ENCODE measurements at places on chromosomes 13 and 19. TPM values are rescaled to one million over a fixed set of nuclear protein-coding genes. Genes with fewer than 3 reads are reported as not detected.

GRCh38 chr13:27975564-27976361 lies 6.6 kb upstream of the CDX2 start:
- peak; percentile 14 for DNase-seq

- peak; percentile 77 for DNase-seq
Observed at GRCh38 chr19:49097453-49098288, 12.4 kb downstream of the SNRNP70 start.

GRCh38 chr13:20035130-20035529 lies 76.6 kb downstream of the ZMYM2 start:
- no peak for DNase-seq

MBD3L3 gene
- not detected for total RNA-seq

ZNF793 gene
- total RNA-seq = 0.33 TPM

DNA sequence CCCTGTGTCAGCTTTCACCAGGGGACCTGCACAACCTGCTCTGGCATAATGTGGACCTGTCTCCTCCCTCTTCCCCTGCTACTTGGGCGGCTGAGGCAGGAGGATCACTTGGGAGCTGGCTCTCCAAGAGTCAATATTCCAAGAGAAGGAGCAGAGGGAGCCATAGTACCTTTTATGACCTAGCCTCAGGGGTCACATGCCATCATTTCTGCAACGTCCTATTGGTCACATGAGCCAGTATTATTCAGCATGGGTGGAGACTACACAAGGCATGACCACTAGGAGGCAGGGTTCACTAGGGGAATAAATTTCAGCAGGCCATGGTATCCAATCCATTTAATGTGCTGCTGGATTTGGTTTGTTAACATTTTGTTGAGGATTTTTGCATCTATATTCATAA lies 12.0 kb upstream of the SHFL start:
- DNase-seq = no peak

GRCh38 chr13:37657956-37658355 lies 59.4 kb upstream of the POSTN start:
- DNase-seq = no peak

DNA sequence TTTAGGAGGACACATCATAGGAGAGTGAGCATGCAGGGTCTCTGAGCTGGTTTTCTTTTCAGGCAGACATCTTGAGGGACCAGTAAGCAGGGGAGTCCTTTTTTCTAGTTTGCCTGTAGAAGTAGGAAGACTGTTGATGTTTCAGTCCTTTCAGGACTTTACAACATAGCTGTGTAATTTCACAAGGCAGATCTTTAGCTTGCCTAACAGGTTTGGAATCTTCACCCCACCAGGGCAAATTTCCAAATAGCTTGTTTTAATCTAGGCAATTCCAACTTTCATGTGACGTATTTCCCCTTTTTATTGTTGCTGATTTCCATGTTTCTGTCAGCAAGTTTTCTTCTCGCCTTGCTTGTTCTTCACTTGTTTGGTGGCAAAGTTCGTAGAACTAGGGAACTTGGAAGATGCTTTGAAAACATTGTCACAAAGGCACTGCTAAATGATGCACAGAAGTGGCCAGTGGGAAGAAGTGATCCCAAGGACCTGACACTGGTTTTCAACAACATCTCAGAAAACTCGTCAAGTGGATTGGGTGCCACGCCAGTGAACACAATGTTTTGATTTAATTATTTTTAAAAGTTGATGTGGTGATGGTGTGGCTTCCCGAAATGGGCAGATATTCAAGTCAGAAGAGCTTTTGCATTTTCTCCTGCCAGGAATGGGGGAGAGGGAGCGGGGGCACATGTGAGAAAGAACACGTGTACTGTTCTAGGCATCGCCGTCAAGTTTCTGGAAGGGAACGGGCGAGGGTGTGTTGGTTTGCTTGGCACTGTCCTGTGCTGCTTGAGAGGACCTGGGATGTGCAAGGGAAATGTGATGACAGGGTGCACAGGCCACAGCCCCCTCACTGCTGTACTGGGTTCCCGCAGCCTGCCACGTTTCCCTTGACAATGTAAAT lies 418.6 kb downstream of the OXGR1 start:
- no peak for DNase-seq

- DNase-seq = no peak
Observed at GRCh38 chr19:50428772-50429463, 3.8 kb upstream of the MYBPC2 start.

SHISA7 gene
- total RNA-seq = not detected

GRCh38 chr13:102212729-102213128 lies 189.1 kb downstream of the FGF14 start:
- no peak for DNase-seq

GRCh38 chr19:54451997-54452396 lies 3.0 kb downstream of the LENG8 start:
- no peak for DNase-seq

PSG2 gene
- total RNA-seq = not detected

PABPC3 gene
- total RNA-seq = 0.10 TPM

TYROBP gene
- total RNA-seq = 20.2 TPM

- no peak for DNase-seq
Observed at GRCh38 chr13:26785838-26786630, 25.4 kb upstream of the GPR12 start.

- no peak for DNase-seq
Observed at GRCh38 chr13:43537124-43537523, 249.6 kb downstream of the ENOX1 start.

GFY gene
- total RNA-seq = not detected

DNA sequence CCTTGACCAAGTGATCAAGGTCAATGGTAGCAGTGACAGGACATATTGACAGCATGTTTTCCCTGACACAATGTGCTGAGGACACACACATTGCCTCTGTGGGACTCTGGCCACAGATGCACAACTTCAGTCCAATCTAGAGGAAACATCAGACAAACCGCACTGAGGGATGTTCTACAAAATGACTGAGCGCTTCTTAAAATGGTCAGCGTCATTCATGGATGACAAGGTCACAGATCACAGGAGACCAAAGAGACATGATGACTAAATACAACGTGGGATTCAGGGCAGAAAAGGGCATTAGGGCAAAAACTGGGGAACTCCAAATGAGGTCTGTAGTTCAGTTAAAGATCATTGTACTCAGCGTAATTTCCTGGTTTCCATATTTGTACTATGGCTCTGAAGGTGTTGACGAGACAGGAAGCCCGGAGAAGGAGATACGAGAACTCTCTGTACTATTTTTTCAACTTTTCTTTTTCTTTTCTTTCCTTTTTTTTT lies 20.6 kb downstream of the PBX4 start:
- DNase-seq = no peak

GRCh38 chr19:13428352-13428751 lies 77.9 kb downstream of the CACNA1A start:
- no peak for DNase-seq

DNA sequence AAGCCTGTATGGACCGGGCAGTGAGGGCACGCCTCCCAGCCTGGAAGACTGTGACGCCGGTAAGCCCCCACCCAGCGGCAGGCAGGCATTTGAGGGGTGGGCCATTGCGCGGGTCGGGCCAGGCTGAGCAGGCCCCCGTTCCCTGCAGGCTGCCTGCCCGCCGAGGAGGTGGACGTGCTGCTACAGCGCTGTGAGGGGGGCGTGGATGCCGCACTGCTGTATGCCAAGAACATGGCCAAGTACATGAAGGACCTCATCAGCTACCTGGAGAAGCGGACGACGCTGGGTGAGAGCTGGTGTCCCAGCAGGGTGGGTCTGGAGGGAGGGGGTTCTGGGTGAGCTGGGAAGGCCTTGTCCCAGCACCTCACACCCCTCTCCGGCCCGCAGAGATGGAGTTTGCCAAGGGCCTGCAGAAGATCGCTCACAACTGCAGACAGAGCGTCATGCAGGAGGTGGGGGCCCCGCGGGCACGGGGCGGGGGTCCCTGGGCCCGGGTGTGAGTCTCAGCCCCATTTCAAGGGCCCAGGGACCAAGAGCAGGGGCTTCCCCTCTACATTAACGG lies 7.1 kb downstream of the ARHGAP45 start:
- no peak for DNase-seq

NCAN gene
- total RNA-seq = 0.20 TPM

DNA sequence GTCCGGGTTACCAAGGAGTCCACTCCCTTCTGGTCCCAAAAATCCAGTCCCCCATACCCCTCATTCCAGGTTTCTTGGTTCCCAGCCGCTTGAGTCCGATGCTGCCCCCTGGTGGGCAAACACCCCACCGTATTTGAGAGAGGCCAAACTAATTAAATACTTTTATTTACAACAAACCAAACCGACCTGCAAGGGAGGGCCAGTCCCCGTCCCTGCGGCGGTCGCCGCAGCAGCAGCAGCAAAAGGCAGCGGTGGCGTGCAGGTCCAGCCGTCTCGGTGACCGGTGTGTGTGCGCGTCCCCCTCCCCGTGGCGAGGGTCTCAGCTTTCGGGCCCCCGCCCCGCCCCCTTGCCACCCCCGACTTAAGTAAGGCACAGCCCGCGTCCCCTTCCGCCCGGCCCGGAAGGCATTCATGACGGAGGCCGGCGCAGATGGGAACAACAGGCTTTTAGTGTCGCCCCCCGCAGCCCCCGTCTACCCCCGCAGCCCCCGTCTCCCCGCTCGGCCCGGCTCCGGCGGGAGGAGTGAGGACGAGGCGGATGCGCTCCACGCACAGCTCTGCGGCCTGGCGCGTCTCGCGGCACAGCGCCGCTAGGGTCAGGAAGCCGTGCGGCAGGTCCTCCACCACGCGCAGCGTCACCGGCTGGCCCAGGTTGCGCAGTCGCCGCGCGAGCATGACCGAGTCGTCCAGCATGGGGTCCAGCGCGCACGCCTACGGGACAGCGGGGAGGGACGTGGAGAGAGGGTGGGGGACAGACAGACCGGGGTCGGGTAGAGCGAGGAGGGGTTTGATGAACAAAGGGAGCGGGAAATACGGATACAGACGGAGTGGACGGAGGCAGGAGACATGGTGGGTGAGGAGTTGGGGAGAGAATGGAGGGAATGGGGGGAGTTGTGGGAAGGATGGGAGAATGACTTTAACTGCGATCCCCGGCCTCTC lies 11.5 kb upstream of the CNFN start:
- DNase-seq = peak; percentile 66

GRCh38 chr13:20823071-20823470 lies 49.3 kb upstream of the EEF1AKMT1 start:
- DNase-seq = no peak

DNA sequence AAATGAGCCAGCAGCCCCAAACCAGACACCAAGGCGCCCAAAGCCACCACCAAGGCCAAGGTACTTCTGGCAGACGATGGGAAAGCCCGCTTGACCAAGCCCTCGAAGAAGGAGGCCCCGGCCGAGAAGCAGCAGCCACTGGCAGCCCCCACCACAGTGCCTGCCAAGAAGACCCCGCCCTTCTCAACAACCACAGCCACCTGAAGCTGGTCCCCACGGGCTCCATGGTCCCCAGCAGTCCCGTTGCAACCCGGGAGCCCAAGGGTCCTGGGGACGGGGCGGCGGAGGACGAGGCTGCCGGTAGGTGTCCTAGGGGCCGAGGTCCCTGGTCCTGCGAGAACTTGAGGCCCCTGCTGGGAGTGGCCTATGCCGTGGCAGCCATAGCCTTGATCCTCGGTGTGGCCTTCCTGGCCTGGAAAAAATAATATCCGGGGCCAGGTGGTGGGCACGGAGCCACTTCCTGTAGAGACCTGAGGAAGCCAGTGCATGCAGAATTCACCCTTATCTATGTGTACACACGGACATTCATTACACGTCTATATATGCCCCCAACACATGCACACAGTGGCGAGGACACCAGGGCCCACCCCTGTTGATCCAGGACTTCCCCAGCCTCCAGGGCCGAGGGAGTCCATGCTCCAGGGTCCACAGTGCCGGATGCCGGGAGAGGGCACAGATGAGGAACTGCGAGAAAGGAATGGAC lies 13.8 kb downstream of the C1QTNF9 start:
- DNase-seq = no peak

DNA sequence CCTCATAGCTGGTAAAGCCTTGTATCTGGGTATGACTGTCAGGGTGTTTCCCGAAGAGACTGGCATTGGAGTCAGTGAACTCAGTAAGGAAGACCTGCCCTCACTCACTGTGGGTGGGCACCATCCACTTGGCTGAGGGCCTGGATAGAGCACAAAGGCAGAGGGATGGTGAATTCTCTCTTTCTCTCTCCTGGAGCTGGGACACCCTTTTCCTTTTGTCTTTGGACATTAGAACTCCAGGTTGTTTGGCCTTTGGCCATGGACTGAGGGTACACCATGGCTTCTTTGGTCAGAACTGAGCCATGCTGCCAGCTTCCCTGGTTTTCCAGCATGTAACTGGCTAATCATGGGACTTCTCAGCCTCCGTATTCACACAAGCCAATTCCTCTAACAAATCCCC lies 4.6 kb upstream of the CEACAM1 start:
- peak; percentile 33 for DNase-seq

DNA sequence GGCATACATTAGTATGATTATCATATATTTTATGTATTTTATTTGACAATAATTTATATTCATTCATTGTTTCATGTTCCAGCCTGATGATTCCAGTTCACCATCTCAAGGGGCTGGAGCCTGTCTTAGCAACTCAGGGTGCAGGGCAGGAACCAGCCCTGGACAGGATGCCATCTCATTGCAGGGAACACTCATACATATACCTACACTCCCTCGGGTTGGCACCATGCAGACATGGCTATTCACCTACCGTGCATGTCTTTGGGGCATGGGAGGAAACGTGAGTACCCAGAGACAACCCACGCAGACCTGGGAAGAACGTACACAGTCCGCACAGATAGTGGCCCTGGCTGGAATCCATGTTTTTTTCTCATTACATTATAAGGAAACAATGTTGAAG lies 151.0 kb upstream of the ZNF536 start:
- no peak for DNase-seq

OLFM2 gene
- 29.0 TPM for total RNA-seq

GRCh38 chr19:14580623-14581237 lies 2.2 kb upstream of the CLEC17A start:
- no peak for DNase-seq

DNA sequence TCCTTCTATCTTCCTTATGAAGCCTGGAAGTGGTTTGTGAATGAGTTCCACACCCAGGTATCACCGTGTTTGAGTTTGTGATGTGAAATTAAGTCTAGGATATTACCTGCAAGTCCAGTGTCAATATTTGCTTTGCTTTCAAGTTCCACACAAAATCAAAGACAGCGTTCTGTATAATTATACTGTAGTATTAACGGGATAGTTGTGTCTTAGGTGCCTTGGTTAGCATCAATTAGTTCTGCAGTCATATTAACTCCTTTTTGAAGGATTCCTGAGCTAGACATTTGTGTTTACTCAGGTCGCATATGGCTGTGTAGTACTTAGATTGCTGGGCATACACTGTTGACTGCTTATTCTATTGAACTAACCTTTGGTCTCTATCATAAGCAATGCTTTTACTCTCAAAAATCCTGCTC lies 54.4 kb downstream of the ERCC5 start:
- no peak for DNase-seq

ICAM4 gene
- 0.15 TPM for total RNA-seq

FRY gene
- 15.1 TPM for total RNA-seq

- no peak for DNase-seq
Observed at GRCh38 chr13:74886502-74886901, 595.5 kb downstream of the TBC1D4 start.

CBLC gene
- total RNA-seq = 14.0 TPM

- no peak for DNase-seq
Observed at GRCh38 chr13:22082437-22083100, 411.7 kb downstream of the FGF9 start.

SLC10A2 gene
- not detected for total RNA-seq
